Esophagus muscularis mucosa (tissue), 4 donors: ENCODE measurements at places on chromosomes 12 and 14.

DNA sequence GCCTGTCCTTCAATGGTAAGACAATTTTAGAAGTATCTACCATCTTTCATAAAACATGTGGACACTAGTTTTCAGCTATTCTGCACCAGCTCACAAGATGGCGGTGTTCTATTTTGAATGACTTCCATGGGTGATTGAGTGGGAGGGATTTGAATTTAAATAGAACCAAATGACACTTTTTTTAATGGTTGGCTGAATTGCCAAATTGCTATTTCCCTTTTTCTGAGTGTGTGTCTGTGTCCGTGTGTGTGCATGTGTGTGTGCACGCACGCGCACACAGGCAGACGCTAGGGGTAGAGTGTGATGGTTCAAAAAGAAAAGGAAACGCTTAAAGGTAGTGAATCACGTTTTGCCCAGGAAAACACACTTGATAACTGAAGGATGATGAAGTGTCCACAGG is 362.6 kb downstream of the DAD1 start:
- DNase-seq = no peak

DNA sequence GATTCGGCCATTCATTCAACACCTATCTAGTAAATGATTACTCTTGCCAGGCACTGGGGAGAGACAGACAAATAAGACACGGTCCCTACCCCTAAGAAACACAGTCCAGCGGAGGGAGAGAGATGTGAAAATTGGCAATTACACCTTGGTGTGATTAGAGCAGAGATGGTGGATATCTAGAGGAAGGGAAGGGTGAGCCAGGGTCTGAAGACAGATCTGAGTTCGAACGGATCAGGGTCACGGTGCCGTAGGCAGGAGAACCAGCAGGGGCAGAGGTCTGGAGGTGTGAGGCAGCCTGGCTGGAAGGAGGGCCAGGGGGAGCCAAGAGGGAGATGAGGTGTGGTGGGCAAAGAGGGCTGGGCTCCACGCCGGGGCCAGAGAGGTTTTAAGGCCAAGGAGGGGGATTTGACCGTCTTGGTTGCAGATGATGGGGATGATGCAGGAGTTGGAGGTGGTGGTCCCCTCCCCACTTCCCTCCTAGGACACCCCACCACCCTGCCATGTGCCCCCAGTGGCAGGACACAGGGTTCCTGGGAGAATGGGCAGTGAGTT is 27.1 kb downstream of the FAM222A start:
- no peak for DNase-seq

DNA sequence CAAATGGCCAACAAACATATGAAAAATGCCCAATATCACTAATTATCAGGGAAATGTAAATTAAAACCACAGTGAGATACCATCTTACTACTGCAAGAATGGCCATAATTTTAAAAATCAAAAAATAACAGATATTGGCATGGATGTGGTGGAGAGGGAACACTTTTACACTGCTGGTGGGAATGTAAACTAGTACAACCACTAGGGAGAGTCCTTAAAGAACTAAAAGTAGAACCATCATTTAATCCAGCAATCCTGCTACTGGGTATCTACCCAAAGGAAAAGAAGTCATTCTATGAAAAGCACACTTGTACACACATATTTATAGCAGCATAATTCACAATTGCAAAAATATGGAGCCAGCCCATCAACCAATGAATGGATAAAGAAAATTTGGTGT is 459.7 kb downstream of the GXYLT1 start:
- no peak for DNase-seq

GRCh38 chr12:51886021-51886710 is 1.7 kb upstream of the ANKRD33 start:
- DNase-seq = no peak

DNA sequence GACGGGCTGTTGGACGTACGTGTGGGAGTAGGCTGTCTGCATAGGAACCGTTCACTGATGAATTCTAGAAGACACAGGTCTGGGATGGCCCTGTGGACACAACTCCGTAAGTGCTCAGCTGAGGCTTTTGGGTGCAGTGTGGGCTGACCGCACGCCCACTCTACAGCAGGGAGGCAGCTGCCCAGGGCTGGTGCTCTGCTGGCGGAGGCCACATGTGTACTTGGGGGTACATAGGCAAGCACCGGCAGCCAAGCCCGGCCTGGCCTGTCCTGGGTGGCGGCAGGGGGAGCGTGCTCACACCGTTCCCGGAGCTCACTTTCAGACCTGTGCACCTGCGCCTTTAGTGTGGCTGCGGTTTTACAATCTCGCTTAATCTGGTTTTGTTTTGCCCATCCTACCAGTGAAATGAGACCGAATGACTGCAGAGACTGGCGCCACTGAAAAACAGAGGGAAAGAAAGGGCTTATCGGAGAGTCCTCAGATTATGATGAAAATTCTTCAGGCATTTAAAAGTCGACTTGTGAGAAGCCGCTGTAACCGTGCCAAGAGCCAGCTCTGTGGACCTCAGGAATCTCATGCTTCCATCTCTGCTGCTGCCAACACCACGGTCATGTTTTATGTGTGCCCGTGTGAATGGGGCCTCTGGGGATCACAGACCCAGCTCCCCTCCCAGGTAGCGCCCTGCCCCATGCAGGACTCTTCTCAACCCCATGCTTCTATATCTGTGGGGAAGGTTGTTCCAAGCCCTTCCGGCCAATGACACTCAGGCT is 45.8 kb downstream of the SSH1 start:
- no peak for DNase-seq

DNA sequence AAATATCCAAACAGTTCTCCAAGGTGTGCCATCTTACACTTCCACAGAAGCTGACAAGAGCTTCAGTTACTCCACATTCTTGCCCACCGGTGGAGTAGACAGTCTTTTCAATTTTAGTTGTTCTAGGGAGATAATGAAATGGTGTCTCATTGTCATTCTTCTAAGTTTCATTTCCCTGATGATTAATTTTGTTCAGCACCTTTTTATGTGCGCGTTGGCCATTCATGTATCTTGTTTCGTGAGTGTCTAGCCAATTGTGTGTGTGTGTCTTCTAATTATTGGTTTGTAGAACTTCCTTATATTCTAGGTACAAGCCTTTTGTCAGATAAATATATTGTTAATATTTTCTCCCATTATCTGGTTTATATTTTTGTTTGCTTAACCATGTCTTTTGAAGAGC is 63.1 kb downstream of the GLT1D1 start:
- DNase-seq = no peak

- no peak for DNase-seq
Measured at GRCh38 chr14:44700184-44700583, 193.1 kb upstream of the FSCB start.

- no peak for DNase-seq
Measured at GRCh38 chr12:18339633-18340032, 78.3 kb downstream of the PIK3C2G start.

DNA sequence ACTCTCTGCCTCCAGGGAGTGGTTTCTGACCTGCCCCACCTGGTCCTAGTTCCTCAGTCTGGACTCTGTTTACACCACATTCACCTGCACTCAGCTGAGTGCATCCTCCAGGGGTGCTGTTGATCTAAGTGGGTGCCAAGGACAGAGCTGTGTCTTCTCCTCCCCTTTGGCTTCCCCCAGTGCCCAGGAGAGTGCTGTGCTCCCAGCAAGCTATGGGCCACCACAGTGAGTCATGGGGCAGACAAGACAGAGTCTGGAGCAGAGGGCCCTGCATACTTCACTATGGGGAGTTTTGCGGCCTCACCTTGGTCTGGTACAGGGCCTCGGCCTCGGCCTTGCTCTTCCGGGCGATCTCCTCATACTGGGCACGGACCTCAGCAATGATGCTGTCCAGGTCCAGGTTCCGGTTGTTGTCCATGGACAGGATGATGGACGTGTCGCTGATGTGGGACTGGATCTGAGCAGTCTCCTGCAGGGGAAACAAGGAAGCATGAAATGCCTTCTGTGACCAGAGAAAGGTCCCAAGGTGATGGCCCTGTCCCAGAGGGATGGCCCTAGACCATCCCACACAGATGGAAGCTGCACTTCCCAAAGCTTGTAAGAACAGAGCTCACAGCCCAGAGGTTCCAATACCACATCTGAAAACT is 4.9 kb downstream of the KRT73 start:
- DNase-seq = peak; percentile 74

GRCh38 chr14:91363776-91364523 is 53.7 kb downstream of the CCDC88C start:
- DNase-seq = no peak

DNA sequence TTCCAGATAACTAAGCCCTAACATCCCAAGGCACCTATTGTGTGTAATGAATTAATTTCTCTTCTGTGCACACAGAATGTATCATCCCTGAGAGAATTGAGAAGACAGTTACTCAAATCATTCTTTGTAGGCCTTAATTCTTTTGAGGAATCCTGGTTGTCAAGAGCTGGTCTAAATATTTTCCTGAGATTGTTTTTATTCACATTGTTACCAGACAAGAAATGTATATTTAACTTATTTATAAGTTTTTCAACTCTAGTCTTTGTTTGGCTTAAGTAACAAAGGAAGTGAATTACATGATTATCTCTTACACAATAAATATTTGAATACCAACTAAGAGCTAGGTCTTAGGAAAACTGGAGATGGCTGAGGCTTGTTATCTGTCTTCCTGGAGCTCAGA is 169.4 kb downstream of the DACT1 start:
- DNase-seq = no peak

- DNase-seq = no peak
Measured at GRCh38 chr14:102500158-102500662, 9.4 kb downstream of the ANKRD9 start.

GRCh38 chr14:92497391-92497790 is 16.2 kb upstream of the RIN3 start:
- DNase-seq = no peak

GRCh38 chr12:27012239-27012981 is 1.8 kb downstream of the TM7SF3 start:
- peak; percentile 34 for DNase-seq
